ENCODE measurements at places on chromosomes 6 and 20. TPM values are rescaled to one million over a fixed set of nuclear protein-coding genes. Genes with fewer than 3 reads are reported as not detected.

Gene PRPH2
- total RNA-seq = not detected

Gene TP53TG5
- total RNA-seq = not detected

Gene RBL1
- total RNA-seq = 15.0 TPM

Gene MICB
- 3.2 TPM for total RNA-seq

Gene GPR6
- total RNA-seq = not detected

Gene ACTL10
- 1.5 TPM for total RNA-seq

- no peak for DNase-seq
These were observed 7.7 kb downstream of the GRM4 start for GRCh38 chr6:34138191-34138590.

DNA sequence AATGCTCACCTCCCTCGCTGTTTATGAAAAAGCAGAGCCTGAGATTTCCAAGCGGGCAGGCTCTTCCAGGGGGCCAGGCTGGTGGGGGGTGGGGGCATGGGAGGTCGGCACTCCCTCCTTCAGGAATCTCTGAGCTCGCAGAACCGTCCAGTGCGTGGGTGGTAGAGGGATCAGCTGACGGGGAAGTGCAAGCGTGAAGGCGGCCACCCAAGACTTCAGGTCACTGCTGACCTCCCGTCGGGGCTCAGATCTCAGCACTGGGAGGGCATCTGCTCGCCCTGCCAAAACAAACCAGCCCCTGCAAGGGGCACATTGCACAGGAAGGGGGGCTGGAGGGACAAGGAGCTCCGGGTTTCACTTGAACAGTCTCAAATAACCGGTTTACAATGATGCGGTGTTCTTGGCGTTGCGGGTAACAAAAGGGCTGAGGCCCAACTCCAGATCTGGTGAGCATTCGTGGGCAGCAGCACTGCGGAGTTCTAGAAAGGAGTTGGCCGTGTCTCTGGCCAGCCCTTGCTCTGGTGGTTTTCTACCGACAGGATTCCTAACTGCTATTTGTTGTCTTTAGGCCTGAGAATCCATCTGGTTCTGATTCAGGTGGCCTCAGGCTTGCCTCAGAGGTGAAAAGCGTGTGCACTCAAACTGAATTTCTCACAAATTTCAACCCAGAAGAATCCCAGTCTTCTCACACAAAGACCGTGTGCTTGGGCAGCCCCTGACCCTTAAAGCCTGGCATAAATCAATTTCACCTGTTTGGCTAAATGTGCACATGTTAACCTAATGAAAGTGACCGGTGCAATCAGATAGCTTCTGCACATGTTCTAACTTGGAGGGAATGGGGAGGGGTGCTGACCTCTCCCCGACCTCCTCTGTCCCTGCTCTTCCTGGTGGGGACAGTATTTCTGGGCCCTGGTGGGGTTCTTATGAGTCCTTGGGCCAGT is 191.6 kb downstream of the MYLK4 start:
- DNase-seq = no peak

GRCh38 chr6:100194535-100194934 is 200.5 kb upstream of the MCHR2 start:
- no peak for DNase-seq

DNA sequence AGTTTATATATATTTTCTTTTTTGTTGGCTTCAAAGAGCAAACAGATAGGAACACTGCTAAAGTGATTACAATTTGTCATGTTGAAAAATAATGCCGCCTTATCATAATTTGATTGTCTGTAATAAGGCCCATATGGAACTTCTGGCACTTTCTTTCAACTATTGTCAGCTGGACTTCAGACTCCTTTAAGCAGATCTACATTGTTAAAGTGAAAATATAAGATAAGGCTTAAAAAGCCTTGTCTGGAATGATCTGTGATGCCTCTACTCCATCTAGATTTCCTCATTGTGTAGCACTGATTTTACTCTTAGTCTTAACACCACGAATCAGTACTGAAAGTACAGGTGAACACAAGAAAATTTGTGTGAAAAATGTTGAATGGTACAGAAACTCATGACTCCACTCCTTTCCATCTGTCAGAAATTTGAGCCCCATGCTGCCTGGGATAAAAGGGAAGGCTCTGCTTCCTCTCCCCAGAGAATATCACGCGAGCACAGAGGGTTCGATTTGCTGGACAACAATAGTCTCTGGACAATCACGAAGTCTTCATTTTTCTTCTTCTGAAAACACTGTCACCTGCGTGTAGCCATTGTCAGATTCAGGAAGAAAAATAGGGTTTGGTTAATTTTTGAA is 56.0 kb downstream of the BCAS1 start:
- no peak for DNase-seq

DNA sequence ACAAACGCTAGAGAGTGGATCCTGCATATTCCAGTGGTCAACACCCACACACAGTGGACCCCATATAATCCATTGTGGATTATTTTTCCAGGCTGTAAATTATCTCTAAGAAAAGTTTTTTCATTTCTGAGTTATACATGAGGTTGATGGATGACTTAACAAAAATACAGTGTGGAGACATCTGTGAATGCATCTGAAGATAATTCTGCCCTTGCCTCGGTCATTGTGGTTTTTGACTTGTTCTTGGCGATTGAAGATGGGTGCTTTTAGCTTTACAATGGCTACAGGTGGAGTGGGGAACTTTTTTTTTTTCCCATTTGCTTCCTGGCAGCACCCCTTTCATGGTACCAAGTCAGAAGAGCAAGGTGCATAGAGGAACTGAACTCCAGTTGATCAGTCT is 242.7 kb downstream of the MYLK4 start:
- peak; percentile 12 for DNase-seq

GRCh38 chr20:60254901-60255411 is 296.7 kb downstream of the CDH26 start:
- DNase-seq = no peak

- no peak for DNase-seq
These were observed 75.1 kb downstream of the SEL1L2 start for GRCh38 chr20:13915284-13915683.

DNA sequence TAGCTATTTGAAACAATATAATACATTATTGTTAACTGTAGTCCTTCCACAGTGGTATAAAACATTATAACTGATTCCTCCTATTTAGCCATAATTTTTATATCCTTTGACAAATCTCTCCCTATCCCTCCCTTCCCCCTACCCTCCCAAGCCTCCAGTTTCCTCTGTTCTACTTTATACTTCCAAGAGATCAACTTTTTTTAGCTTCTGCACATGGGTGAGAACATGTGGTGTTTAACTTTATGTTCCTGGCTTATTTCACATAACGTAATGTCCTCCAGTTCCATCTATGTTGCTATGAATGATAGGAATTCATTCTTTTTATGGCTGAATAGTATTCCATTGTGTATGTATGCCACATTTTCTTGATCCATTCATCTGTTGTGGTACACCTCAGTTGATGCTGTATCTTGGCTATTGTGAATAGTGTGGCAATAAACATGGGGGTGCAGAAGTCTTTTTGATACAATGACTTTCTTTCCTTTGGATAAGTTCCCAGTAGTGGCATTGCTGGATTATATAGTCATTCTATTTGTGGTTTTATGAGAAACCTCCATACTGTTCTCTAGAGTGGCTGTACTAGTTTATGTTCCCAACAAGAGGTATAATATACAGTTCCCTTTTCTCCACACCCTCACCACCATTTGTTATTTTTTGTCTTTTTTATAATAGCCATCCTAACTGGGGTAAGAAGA is 205.0 kb downstream of the KCNQ5 start:
- DNase-seq = no peak

DNA sequence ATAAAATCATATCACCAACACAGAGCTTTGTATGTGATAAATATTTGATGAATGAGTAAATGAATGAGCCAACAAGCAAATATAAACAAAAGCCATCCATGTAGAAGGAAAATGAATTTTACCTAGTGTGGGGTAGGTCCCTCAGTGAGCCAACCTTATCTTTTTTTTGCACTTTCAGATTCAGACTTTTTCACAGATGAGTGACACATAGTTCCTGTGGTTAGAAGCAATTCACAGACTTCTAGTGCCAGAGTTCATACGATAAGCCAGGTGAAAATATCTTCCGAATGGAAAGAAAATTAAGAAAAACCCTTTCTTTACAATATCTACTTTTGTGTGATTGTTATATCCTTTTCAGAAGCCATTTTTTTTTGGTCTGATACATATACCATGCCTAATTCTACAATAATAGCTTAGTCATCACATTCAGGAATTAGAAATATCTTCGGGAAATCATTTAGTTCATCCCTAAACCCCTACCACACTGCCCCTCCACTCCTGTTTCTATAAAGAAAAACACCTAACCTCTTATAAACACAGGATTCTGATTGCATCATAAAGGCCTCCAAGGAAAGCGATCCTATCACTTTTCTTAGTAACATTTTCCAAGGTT is 82.7 kb upstream of the CNR1 start:
- no peak for DNase-seq
